ENCODE measurements at places on chromosomes 2 and 18. TPM values are rescaled to one million over a fixed set of nuclear protein-coding genes. Genes with fewer than 3 reads are reported as not detected.

The LAMA3 gene
- total RNA-seq, result 4.8 TPM

The CCBE1 gene
- 21.4 TPM for total RNA-seq

The SPC25 gene
- total RNA-seq, result 8.6 TPM

The NYAP2 gene
- total RNA-seq, result not detected

The RAB27B gene
- total RNA-seq, result 5.9 TPM

The CD8A gene
- not detected for total RNA-seq

The MAPK4 gene
- total RNA-seq, result not detected

The DBI gene
- total RNA-seq, result 102 TPM

The KCNJ13 gene
- not detected for total RNA-seq

The VIT gene
- 0.85 TPM for total RNA-seq
